ENCODE measurements at places on chromosomes 6 and 20.

DNA sequence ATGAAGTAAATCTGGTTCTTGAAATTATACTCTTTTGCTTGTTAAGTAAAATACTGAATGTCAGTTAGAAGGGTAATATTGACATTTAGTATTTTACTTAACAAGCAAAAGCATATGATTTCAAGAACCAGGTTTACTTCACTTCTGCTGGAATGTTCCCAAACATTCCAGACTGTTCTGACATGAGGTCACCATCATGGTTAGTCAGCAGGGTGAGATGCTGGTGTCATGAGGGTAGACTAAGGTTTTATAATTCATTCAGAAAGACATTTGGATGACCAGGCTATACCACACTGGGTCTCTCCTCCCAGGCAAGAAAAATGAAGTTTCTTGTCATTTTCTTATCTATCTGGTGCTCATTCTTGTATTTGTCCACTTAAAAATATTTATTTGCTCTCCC is 414.4 kb upstream of the MMS22L start:
- DNase-seq: no peak

- DNase-seq: no peak
Measured at GRCh38 chr20:51583499-51583898, 41.0 kb upstream of the NFATC2 start.

- no peak for DNase-seq
Measured at GRCh38 chr20:33443006-33443511, 504 bp downstream of the SNTA1 start.

DNA sequence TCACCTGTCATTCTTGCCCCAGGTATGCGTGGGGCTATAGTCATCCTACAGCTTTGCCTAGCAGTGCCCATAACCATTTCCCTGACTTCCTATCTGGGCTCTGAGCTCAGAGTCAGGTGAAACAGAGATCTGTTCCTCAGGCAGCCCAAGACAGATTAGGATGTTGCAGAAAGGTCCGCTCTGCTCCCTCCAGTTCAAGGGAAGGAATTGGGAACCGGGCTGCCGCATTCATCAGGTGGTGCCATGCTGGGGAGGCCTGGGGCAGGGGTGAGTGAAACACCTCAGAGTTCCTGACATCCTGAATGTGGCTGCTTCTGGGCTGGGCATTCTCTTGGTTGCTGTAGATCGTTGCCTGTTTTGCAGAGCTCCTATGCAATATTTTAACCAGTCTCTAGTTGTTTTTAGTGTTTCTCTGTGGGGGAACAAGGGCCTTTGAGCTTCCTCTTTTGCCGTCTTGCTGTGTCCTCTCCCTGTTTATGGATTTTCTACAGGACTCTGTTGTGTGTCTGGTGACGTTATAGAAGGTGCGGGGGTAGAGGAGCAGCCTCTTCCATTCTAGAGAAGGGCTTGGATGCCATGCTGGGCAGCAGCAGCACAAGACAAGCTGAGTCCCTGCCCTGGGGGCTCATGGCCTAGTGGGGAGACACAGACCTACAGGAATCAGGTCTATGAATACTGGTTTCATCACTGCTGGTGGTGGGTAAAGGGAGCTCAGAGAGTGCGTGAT is 9.2 kb downstream of the ENTPD6 start:
- DNase-seq: no peak

GRCh38 chr20:62642051-62642665 is at the start of gene SLCO4A1:
Gene SLCO4A1, plus strand, starts transcription at chr20:62642503. Its CDS starts 13,952 bp downstream, at chr20:62656455.
- DNase-seq: peak; percentile 77

DNA sequence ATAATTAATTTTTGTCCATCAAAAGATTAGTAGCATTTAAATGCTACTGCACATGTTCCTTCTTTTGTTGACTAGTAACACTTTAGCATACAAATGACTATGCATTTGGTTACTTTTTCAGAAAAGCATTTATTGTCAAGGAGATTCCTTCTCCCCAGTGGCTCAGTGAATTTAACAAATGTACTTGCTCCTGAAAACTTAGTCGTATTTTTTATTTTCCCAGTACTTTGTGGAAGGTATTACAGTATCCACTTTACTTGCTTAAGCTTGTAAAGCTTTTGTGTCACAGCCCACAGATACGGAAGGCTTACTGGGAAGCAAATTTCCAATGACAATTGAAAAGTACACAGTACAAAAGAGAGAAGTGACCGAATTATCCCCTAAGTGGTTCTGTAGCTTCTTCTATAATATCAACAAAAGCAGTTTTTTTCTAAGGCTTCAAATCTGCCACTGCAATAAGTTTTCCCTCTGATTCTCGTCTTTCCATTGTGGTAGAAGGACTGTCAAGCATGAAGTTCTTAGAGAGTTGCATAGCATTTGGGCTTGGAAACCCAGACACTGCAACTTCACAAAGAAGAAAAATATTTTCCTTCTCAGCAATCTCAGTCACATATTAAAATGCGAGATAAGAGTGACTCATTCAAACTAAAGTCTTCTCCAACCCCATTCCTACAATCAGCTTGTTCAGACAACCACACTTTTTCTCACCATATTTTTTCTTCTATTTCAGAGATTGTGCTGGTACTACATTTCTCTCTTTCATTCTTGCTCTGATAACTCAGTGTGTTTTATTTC is 431.2 kb downstream of the GRIK2 start:
- no peak for DNase-seq
